ENCODE measurements at places on chromosomes 7 and 10.

GRCh38 chr7:92717623-92717992 lies 118.8 kb downstream of the CDK6 start:
- DNase-seq: no peak

- DNase-seq: no peak
Observed at GRCh38 chr7:90267263-90267858, 22.4 kb downstream of the CFAP69 start.

- DNase-seq: no peak
Observed at GRCh38 chr7:74178632-74179031, 4.5 kb downstream of the EIF4H start.

DNA sequence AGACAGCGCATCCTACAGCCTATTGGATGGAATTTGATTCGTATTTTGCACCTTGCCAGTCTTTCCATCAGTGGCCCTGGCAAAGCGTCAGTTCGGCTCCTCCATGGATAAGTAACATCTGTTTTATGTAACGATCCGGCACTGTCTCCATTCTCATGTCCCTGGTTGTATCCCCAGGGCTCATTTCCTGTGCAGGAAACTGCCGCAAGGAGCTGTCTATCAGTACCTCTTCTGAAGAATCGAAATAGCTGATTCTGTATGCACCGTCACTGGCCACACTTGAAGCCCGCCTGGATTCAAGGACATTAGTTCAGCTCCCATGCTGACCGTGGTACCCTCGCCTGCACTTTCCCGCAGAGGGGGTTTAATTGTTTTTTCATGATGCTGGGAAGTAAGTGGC lies 53.1 kb upstream of the NPS start:
- DNase-seq: no peak

GRCh38 chr10:68086011-68086410 lies 10.9 kb upstream of the HERC4 start:
- no peak for DNase-seq
